Hippocampal formation (tissue), 2 donors: ENCODE measurements at places on chromosomes 11 and 22.

DNA sequence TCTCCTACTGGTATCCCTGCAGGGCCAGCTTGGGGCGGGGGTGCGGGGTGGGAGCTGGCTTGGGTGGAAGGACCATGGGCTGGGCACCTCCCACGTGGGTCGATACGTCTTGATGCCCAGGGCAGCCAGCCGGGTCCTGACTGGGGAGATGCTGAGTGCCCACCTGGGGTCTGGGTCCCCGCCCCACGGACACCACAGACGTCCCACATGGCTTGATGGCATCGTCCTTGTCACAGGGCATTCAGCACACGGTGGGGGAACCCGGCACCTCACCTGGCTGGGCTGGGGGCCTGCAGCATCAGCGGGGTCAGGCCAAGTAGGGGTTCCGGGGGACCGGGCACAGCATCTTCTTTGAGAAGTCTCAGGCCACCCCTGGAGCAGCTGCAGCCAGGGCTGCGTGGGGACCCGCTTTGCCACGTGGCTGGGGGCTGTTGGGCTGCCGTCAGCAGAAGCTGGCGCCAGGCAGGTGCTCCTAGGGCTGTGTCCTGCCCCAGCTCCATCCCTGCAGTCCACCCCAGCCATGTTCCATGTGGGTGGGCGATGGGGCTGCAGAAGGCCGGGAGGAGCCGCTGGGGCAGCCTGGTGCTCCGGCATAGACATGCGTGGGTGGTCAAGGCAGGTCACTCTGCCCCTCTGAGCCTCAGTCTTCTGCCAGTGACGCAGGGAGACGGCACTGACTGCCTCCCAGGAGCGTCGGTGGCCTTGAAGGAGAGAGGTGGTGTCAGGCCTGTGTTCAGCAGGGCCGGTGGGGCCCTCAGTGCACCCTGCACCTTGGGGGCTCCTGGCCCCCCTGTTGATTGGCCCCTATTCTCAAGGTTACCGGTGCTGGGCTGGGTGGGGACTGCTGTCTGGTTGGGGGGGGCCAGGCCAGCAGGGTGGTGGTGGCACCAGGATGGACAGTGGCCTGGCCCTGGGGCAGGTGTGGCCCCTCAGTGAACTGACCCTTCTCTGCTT is 8.4 kb downstream of the SELENOO start:
- DNase-seq = no peak

DNA sequence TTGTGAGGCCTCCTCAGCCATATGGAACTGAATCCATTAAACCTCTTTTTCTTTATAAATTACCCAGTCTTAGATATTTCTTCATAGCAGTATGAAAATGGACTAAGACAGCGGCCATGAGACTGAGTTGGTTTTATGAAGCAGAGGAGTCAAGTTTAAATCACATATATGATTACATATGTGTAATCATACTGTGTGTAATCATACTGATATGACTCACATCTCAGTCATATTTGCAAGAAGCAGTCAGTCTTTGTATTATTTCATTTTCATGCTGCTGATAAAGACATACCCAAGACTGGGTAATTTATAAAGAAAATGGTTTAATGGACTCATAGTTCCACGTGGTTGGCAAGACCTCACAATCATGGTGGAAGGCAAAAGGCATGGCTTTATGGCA is 89.8 kb downstream of the SYT9 start:
- no peak for DNase-seq

- no peak for DNase-seq
These were observed 169.8 kb downstream of the SPON1 start for GRCh38 chr11:14132312-14132711.

GRCh38 chr22:28424427-28425080 is 255.1 kb downstream of the TTC28 start:
- DNase-seq = no peak

DNA sequence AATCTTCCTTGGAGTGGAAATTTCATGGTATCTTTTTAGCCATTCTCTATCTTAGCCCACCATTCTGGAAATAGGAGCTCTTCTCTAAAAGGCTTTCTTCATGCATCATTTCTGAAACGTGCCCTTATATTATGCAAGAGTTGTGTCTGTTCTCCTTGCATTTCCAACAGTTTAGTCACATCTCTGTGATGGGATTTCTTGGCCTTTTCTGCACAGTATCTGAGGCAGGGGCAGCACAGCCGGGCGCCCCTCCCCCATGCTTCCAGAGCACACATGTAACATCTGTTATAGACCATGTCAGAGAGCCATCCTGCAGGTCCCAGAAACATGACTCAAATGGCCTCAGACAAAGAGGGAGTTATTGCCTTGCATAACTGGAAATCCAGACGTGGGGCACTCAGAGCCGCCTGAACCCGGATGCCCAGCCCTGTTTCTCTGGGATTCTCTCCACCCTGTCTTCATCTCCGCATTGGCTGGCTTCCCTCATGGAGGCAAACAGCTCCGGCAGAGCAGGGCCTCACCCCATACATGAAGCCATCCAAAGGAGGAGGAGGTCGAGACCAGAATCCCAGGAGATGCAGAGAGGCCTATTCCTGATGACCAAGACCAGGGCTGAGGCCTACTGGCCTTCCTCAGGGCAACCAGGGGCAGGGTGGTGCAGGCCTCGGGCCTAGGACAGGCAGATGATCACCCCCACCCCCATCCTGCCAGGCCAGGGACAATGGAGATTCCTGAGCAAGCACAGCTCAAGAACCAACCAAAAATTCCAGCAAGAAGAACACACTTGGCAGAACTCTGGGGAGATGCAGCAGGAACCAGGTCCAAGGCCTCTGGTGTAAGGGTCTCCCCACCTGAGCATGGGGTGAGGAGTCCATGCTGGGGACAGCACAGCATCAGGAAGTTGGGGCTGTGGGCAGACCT is 61.3 kb downstream of the IGLL5 start:
- DNase-seq = no peak

DNA sequence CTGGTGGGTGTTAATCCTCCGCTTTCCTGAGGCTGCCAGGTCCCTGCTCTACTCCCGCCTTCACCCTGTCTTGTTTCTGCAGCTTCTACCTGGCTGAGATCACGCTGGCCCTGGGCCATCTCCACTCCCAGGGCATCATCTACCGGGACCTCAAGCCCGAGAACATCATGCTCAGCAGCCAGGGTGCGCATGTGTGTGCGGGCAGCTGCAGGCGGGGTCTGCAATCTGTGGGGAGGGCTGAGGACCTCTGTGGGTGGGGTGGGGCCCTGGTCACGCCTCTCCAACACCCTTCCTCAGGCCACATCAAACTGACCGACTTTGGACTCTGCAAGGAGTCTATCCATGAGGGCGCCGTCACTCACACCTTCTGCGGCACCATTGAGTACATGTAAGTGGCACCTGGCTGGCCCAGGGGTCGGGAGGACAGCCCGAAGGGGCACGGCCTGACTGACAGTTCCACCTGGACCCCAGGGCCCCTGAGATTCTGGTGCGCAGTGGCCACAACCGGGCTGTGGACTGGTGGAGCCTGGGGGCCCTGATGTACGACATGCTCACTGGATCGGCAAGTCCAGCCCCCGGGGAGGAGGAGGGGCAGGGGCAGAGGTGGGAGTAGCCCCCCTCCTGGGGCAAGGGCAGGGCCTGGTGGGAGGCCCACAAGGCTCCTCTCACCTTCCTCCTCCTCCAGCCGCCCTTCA is 4.5 kb downstream of the RPS6KB2 start:
- DNase-seq = no peak

DNA sequence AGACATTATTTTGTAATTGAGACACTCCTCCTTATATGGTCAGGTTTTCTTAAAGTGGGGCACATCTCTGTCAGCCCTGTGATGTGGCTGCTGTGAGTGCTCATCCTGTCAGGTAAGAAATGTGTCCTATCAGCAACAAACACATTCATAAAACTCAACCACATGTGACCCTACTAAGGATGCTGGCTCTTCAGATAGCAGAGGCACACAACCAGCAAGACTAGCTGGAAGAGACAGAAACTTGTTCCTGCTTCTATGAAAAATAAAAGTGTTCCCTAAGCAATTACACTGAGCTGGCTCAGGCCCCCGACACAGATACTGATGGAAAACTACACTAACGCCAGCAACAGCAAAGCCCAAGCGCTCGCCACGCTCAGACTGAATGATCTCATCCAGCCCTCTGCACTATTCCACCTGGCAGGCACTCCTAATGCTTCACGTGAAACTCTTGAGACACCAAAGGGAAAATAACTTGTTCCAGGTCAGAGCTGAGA is 49.8 kb upstream of the CYP2D6 start:
- no peak for DNase-seq

- no peak for DNase-seq
These were observed 29.6 kb downstream of the MARK2 start for GRCh38 chr11:63868399-63869064.

- no peak for DNase-seq
These were observed 528.5 kb upstream of the B3GAT1 start for GRCh38 chr11:134940441-134941126.

DNA sequence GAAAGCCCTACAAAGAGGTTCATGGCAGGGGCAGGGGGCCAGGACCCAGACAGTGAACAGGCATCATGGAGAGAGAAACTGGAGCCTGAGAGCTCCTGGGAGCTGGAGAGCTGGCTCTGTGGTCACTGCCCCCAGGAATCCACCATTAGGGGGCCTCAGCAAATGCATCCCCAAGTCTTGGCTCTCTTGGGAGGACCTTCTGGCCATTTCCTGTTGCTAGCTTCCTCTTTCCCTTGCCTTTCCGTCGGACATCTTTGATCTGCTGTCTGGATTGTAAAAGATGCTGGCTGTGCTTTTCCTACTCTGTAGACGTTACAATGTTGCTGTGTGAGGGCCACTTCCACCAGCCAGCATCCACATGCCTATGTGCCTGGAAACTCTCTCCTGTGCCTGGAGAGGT is 7.1 kb upstream of the CRYBB2 start:
- no peak for DNase-seq

DNA sequence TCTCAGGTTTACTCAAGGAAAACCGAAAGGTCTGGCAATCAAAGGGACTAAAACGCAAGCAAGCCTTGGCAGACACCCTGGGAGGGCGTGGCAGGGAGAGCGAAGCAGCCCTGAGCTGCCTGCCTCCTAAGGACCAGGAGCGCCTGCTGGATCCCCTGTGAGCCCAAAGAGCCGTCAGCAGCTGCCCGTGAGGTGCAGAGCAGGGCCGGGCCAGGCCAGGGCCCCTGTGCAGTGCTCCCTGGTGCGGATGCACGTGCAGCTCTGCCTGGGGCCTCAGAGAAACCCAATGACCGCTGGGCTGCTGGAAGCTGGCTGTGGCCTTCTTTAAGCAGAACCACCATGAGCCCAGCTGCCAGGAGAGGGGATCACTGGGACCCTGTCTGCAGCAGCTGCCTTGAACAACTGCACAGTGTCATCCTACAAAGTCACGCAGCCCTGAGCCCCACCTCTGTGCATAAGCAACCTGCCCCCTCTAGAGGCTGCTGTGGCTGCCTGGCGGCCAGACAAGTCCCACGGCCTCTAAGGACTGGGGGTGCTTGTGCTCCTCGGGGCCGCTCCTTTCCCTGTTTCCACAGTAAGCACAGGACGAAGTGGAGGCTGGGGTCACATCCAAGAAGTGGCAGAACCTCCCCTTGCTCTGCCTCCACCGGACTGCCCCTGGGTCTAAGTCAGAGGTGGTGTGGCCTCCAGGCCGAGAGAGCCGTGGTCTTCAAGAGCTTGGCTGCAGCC is 29.1 kb upstream of the COMT start:
- no peak for DNase-seq

DNA sequence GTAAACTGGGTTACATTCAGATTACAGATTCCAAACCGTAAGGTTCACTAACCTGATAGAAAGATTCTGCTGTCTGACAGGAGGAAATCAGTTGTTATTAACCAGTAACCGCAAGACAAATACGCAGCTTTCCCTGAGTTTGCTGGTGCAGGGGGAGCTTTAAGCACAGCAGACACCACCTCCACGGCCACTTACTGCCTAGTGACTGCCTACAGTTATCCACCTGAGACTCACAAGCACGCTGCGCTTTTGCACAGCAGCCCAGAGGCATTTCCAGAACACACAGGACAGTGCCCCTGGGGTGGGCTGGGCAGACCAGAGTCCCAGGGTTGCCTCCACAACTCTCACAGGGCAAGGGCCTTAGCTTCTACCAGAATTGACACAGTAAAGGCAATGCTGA is 90.9 kb downstream of the CTTN start:
- no peak for DNase-seq

DNA sequence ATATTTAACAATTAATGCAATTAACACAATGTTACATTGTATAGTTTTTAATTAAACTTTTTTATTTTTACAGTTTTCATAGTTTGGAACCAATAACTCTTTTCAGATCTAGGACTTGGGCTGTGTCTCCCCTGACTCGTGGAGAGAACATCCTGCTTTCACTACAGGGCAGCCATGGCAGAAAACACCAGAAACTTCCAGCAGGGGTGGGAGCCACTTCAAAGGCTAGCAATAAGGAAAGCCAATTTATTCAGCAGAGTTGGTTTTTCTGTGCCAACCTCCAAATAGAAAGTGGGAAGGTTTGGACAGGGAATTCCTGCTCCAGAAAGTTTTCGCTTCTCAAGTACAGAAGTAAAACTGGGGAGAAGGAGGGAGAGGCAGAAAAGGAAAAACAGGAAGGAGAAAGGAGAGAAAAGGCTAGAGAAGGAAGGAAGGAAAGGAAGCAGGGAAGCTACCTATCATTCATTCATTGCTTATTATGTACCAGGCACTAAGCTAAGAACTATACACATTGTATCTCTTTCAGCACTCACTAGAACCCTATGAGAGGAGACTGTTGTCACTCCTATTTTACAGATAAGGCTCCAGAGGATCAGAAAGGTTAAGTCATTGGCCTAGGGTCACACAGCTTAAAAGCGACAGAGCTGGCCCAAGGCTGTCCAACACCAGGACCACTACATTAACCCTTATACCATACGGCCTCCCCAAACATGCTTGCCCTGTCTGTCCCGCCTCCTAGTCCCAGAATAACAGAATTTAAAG is 54.8 kb upstream of the CREB3L1 start:
- DNase-seq = no peak

GRCh38 chr11:113979431-113979830 is 4.5 kb downstream of the HTR3A start:
- DNase-seq = no peak

GRCh38 chr11:78406568-78407196 is 10.9 kb downstream of the GAB2 start:
- no peak for DNase-seq

DNA sequence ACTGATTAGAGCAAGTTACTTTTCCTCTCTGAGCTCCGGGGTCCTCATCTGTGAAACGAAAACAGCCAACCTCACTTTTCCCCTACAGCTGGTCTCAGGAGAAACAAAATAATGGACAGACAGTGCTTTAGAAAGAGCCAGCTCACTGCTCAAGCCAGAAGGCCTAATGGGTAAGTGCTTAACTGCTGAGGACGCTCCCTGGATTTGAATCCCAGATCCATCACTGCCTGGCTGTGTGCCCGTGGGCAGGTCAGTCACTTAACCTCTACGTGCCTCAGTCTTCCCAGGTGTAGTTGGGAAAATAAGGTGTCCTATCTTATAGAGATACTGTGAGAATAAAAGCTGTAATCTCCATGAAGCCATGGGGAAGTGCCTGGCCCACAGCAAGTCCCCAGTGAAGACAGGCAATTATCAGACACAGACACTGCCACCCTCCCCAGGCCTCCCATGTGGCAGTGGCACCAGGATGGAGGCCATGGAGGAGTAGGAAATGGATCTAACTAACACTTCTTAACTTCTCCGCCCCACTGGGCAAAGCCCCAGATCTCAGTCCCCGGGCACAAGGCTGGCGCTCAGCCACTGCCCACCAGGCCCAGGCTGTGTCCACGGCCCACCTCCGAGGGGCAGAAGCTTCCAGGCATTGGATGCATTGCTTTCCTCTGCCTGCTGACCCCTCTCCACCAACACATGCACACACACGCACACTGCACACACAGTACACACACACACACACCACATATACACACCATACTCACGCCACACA is 9.2 kb downstream of the TP53I11 start:
- DNase-seq = no peak

GRCh38 chr22:39559456-39560105 is 11.0 kb upstream of the CACNA1I start:
- no peak for DNase-seq

- peak; percentile 7 for DNase-seq
These were observed 43.3 kb upstream of the EP300 start for GRCh38 chr22:41048791-41049717.
